ENCODE measurements at places on chromosomes 12 and 14.

DNA sequence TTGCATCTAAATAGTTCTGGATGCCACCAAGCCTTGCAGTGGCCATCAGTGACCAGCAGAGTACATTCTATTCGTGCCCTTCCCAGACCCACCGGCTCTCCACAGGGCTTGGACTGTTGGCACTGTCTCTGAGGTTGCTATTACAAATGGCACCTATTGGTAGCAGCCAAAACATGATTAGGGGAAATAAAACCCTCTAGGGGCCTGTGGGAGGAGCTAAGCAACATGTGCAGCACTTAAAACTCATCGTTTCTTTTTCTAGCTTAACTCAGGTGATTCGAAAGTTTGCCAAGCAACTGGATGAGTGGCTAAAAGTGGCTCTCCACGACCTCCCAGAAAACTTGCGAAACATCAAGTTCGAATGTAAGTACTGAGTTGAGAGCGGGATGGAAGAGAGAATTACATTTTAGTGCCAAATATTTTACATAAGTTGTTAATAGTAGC lies 65.4 kb upstream of the RIC8B start:
- DNase-seq = no peak

DNA sequence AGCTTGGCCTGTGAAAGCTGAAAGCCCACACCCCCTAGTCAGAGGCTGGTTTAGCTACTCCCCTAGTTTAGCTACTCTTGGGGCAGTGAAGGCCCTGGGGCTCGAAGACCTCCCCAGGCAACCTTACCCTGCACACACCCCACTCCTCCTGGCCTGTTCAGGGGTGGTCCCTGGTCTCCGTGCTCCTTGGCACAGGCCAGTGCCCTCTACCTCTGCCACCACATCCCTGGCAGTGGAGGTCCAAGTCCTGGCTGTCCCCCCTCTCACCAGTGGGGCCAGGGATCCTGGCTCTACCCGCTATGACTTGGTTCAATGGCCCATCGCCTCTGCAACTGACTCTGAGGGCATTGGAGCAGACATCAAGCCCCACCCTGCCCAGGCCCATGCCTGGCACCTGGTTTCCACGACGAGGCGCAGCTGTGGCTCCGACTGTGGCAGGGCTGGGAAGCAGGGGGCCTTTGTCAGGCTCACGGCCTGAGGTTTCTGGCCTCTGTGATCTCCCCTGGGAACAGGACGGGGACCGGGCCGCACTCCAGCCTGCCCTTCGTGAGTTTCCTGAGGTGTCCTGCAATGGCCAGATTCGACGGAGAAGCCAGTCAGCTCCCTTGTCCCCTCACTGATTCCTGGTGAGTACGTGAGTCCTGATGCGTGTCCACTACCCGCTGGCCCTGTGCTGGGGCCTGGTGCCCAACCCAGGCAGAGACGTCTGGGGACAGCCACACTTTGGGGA lies 5.7 kb downstream of the TMEM121 start:
- no peak for DNase-seq

DNA sequence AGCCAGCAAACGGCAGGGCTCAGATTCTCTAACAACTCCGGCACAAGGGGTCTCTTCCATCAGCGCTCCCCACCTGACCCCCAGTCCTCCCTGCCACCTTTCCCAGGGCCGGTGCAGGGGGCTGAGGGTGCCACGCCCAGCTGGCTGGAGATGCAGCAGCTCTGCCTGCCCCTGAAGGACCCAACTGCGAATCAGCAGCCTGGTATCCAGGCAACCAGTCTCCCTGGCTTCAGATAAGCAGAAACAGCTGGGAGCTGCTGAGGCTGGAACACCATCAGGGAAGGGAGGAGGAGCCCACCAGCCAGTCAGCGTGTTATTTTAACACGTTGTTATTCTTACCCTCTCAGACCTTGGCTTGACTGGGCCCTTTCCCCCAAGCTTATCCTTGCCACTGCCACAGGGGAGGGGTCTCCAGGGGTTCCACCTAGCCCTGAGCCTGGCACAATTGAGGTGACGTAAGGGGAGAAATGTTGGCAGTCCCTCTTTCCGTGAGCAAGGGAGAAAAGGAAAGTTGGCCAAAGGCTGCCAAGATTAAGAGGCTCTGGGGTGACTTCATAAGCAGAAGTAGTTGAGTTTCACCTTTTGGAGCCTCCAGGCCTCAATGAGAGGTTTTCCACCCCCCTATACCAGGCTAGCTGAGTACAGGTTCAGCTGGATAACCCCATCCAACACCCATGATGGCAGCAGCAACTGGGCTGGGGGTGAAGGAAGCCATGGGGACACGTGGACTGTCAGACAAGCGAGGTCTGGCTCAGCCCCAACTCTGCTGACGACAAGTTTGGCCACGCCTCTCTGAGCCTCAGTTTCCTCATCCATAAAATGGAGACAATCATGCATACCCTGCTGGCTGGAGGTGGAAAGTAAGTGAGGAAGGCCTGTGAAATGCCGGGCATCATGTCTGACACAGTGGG lies 91.1 kb downstream of the IRF2BPL start:
- no peak for DNase-seq

- no peak for DNase-seq
Measured at GRCh38 chr12:80698256-80698655, 9.2 kb upstream of the MYF6 start.

DNA sequence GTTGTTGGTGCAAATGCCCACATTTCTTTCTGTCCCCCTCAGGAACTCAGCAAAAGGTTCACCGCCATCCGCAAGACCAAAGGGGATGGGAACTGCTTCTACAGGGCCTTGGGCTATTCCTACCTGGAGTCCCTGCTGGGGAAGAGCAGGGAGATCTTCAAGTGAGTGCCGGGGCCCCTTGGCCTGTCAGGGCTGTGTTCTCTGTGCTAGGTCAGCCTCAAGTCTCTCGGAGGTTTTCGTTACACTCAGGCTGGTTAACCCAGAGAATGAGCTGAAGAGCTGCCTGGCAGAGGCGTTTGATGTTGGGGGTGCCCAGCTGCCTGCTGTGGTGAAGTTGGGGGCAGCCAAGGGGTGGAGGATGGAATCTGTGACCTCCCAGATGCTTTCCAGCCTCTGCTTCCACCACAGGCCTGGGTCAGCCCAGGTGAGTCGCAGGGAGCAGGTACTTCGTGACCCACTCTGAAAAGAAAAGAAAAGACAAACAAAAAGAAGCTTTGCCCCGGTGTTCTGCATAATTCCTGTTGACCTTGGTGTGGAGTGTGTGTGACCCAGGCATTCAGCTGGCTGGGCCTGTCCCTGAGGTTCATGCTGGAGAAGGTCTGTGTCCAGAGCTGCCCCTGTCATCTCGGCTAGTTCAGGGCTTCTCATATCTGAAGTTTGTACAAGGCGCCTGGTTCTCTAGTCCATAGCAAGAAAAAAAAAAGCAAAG lies 12.9 kb downstream of the OTUB2 start:
- DNase-seq = no peak

DNA sequence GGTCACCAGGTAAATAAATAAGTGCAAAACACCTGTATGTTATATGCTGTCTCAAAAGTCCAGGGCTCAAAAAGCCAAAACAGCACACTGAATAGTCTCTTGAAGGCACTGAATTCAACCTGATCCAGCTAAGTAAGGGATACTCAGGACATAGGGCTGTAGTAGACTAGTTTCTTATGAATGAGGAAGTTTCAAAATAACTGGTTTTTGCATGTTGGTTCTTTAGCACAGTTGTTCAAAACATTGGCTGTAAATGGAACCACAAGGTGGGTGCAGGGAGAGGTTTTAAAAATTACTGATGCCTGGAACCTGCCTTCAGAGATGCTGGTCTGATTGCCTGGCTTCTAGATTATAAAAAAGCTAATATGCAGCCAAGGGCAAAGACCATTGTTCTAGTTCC lies 34.1 kb downstream of the NDUFA12 start:
- no peak for DNase-seq

GRCh38 chr14:55277972-55278740 lies 6.9 kb downstream of the FBXO34 start:
- DNase-seq = peak; percentile 14

DNA sequence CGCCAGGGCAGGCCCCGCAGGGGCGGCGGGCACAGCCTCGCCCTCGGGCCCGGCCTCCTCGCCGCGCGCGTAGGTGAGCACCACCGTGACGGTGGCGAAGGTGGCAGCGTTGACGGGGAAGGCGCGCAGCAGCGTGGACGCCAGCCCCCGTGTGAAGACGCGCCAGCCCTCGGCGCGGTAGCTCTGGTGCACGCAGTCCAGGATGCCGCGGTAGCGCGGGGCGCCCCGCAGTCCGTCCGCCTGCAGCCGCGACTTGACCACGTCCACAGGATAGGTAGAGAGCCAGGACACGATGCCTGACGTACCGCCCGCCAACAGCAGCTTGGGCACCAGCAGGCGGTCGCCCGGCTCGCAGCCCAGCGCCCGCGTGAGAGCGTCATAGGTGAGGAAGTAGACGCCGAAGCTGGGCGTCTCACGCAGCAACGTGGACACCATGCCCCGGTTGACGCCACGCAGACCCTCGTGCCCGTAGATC lies 13.9 kb downstream of the SLC25A29 start:
- DNase-seq = no peak

- no peak for DNase-seq
Measured at GRCh38 chr14:68394764-68395143, 398.1 kb downstream of the ZFP36L1 start.

- DNase-seq = no peak
Measured at GRCh38 chr14:106606936-106607335, 1080.6 kb downstream of the TMEM121 start.

DNA sequence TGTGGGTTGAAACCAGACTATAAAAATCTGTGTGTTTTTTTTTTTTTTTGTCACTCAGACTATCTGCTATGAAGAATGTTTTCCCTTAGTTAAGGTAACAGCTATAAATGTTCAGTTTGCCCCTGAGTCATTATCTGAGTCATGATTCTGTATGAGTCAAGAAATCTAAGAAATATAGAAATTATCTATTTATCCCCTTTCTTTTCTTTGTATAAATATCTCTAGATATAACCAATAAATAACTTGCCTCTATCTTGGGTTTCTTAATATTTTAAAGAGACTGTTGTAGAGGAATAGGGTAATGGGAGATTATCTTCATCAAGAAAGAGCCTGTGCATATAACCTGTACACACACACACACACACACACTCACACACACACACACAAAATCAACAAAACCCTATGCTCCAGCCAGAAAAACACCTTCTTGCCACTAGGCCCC lies 161.7 kb upstream of the EEA1 start:
- DNase-seq = no peak

- no peak for DNase-seq
Measured at GRCh38 chr12:92927436-92928281, 1.4 kb downstream of the EEA1 start.

DNA sequence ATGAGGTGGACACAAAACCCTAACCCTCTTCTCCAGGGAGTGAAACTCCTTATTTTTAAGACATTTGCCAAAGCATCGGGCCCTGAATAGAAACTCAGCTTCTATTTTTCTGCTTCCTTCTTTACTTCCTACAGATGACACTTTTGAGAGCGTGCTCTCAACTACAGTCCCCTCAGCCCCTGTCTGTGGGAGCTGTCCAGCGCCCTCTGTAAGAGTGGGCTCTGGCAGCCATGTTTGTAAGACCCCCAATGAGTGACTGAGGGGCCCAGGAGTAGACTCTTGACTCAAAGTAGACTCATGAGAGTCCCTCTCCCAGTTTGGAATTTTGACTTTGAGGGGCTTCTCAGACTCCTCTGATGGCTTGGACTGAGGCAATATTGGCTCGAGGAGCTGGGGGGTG lies 25.5 kb upstream of the BATF start:
- no peak for DNase-seq

DNA sequence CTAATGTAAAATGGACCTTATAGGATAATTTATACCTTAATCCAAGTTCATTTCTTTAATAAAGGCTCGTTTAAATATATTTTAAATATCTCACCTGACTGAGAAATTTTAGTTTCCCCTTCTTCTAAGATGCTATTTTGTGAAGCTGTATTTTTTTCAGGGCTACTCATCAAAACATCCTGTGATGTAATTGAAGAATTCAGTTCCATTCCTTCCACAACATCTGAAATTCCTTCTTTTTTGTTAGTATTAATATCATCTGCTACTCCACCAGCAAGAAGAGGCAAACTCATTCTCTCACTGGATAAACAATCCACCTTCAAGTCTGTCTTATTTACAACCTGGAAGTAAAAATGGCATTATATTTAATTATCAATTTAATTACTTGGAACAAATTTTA lies 22.5 kb downstream of the LGALS3 start:
- DNase-seq = no peak

- DNase-seq = no peak
Measured at GRCh38 chr12:27869567-27869966, 89.5 kb upstream of the MANSC4 start.

DNA sequence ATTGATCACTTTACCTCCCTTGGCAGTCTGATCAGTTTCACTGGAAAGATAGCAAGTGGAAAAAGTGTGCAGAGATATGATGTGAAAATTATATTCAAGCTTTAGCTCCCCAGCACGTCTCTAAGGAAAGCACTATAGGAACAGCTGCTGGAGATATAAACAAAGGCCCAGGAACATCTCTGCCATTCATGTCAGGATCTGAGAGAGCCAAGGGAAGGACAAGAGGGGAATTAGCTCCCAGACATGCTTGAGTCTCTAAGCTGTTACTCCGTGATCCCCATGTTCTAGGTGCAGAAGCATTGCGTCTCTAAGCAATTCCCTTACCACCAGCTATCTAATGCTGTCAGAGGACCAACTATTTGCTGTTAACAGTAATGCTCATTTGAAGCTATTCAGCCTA lies 700.2 kb downstream of the DIO2 start:
- no peak for DNase-seq

GRCh38 chr14:104107101-104107581 lies 21.6 kb downstream of the ASPG start:
- DNase-seq = no peak

DNA sequence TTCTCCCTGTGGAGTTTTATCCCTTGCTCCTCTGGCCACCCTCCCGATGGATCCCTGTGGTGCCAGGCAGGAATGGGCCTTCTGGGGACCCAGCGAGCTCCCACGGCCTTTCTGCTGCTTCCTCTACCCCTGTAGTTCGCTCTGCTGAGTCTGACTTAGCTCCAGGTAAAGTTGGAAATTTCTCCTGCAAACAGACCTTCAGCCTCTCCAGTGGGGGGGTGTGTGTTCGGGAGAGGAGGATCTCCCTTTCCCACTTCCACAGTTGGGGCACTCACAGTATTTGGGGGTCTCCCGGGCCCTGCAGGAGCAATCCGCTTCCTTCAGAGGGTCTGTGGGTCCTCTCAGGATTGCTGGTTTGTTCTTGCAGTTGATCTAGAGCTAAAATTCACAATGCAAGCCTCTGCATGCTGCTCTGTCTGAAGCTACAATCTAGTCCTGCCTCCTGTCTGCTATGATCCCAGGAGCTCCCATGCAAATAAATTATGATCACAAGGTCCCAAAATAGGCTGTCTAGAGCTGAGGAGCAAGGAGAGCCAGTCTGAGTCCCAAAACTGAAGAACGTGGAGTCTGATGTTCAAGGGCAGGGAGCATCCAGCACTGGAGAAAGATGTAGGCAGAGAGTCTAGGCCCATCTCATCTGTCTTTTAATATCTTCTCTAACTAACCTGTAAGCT lies 18.3 kb downstream of the MTRFR start:
- DNase-seq = no peak

- DNase-seq = no peak
Measured at GRCh38 chr12:93145086-93145485, 216.0 kb upstream of the EEA1 start.

- no peak for DNase-seq
Measured at GRCh38 chr12:89185181-89185580, 167.1 kb downstream of the DUSP6 start.

- no peak for DNase-seq
Measured at GRCh38 chr12:116331876-116332275, 54.4 kb upstream of the MED13L start.

- no peak for DNase-seq
Measured at GRCh38 chr14:75125617-75126016, 1.2 kb downstream of the NEK9 start.

- DNase-seq = no peak
Measured at GRCh38 chr14:99188731-99189191, 83.2 kb downstream of the BCL11B start.
